ENCODE measurements at places on chromosomes 7 and 10.

GRCh38 chr7:128105228-128106022 lies 74.2 kb upstream of the LRRC4 start:
- no peak for DNase-seq

- no peak for DNase-seq
Measured at GRCh38 chr7:108062250-108063014, 59.5 kb upstream of the LAMB1 start.

- DNase-seq, result no peak
Measured at GRCh38 chr7:99606531-99606930, 8.5 kb downstream of the TMEM225B start.

- DNase-seq, result peak; percentile 36
Measured at GRCh38 chr7:103573479-103574058, 127.6 kb upstream of the SLC26A5 start.

DNA sequence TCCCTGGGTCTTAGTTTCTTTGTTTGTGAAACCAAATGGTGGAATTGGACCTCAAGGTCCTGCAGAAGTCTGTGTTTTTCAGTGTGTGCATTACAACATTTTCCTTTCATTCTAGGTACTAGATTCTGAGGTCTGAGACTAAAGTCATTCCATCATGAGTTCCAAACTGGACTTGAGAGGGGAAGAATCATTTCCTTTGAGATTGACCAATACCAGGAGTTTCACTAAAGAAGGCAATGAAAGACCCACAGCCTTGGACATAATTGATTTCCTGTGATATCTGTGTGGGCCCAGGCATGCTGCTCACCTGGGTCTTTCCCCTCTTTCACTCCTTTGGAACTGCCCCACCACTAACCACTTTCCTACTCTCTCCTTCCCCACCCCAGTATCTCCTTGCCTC lies 18.2 kb downstream of the TAS2R41 start:
- DNase-seq, result no peak

- DNase-seq, result no peak
Measured at GRCh38 chr10:117411479-117412399, 36.5 kb upstream of the PDZD8 start.

DNA sequence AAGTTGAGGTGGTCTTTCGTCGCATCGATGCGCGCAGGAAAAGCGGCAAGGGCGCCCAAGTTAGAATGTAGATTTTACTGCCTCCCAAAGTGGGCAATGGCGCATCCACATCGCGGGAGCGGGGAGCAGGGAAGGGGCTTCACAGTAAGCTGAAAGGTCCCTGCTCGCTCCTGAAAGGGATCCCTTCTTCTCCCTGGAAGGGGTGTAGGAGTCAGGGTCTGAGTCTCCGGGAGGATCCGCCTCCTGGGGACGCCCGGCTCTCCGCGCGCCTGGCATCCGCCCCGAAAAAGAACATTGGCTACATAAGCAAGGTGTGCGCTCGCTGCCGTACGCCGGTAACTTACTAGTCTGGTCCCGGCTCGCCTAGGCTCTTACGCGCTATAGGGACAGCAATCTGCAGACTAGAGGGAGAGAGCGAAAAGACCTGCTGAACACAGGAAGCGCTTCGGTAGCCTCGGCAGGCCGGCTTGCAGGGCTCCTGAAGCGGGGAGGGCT lies 804 bp downstream of the UNC5B start:
- no peak for DNase-seq

- peak; percentile 89 for DNase-seq
Measured at GRCh38 chr10:133308421-133309099, at the start of the genes TUBGCP2 and ZNF511. TUBGCP2 (minus strand) TSS chr10:133308872; CDS start chr10:133302941, 5,931 bp downstream. ZNF511 (plus strand) TSS chr10:133308914; CDS start chr10:133308944, 30 bp downstream.

- no peak for DNase-seq
Measured at GRCh38 chr10:77240706-77241349, 396.8 kb downstream of the KCNMA1 start.

- no peak for DNase-seq
Measured at GRCh38 chr7:44277851-44278250, 47.5 kb downstream of the CAMK2B start.

DNA sequence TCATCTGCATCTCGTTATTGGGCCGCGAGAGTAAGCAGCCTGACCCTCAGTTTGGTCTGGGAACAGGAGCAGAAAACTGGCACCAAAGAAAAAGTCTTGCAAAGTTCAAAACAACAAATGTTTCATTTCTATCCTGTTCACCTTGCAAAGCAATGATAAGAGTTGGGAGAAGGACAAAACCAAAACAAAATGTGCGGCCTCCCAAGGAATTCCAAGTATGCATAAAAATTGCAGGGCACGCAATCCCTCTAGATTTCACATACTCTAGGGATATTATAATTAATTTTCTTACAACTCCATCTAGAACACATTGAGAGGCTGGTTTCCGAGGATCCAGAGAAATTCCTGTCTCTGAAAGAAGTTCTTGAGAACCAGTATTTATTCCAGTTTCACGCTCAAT lies 20.1 kb downstream of the CHUK start:
- DNase-seq, result no peak

DNA sequence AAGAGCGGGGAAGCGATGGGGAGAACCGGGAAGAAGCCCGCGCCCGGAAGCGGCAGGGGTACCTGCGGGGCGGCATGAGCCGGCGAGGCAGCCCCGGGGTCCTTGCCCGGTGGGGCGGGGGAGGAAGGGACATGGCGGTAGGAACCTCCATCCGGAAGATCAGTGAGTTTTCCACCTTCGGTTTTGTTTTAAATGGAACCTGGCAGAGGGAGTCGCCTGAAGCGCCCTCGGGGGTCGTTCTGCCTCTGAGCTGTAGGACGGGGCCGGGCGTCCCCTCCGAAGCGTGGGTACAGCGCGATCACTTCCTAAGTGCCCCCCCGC lies 471 bp downstream of the PFKP start:
- DNase-seq, result no peak

- no peak for DNase-seq
Measured at GRCh38 chr10:108783897-108784296, 1139.4 kb downstream of the XPNPEP1 start.

DNA sequence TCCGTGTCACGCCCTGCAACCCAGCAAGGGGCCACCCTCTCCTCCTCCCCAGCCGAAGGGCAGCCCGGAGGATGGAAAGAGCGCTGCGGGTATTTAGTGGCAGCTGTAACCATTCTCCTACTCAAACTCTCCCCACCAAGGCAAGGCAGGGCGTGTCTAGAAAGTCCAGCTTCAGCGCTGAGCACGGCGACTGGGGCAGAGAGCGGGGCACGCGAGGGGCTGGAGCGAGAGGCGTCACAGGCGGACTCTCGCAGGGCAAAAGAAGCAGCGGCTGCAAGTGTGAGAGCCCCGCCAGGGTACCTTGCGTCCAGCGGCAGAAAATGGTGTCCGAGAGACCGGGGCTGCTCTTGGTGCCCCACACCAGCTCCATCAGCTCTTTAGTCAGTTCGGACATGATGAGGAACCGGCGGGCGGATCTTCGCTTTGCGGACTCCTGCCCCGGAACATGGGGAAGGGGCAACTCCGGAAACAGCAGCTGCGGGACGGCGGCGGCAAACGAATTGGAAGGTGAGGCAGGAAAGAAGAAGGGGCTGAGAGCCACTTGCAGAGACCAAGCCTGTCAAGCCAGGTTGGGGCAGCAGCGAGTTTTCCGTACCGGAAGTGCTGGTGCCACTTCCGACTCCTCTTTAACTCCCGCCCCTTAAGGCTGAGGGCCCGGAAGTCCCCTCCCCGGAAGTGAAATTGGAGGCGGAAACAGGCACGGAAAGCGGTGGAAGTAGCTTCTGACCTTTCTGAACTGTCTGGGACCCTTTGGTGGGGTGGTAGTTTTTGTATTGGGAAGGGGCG lies at the start of gene MINDY3:
TSS of gene MINDY3 (minus strand) at position 602 of the 786 bp plus-strand sequence. CDS start at position 394, 208 bp downstream.
- peak; percentile 85 for DNase-seq

DNA sequence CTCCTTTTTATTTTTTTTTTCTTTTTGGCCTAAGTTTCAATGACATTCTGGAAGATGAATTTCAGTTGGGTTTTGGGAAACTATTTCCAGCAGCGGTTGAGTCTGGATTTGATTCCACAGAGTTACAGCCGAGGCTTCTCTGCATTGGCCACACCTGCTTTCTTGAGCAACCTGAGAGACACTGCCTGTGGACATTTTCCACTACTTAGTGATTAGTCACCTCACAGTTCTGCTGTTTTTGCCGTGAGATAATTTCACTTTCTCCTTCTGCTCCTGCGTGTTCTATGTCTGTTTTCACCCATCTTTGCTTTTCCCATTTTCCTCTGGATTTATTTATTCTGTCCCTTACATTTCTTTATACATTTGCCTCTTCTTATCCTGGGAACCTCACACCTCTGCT lies 243.0 kb downstream of the BICC1 start:
- DNase-seq, result no peak

DNA sequence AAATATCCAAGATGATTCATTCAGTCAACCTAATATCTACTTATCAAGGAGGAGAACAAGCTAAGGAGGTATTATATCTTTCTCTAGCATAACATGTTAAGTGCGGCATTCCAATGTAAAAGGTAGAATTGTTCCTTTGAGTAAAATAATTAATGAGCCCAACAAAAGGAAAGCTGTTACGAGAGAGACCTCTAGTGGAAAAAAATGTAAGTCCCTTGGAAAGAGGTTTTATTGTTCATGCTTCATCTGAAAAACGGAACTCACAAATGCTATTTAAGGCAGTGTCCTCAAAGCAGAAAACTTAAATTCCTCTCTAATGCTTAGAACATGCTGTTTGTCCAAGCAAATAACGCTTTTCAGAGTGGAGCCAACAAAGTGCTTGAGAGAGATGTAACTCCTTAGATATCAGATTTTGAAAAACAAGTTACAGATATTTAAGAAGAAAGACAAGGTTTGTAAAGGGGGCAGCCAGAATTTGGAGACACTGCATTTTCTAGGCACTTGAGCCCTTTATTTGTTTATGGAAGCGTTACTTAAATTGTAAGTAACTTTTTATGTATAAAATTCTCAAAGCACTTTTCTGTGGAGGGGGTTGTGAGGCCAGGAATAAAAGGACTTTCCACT lies 119.9 kb downstream of the TFEC start:
- peak; percentile 16 for DNase-seq

DNA sequence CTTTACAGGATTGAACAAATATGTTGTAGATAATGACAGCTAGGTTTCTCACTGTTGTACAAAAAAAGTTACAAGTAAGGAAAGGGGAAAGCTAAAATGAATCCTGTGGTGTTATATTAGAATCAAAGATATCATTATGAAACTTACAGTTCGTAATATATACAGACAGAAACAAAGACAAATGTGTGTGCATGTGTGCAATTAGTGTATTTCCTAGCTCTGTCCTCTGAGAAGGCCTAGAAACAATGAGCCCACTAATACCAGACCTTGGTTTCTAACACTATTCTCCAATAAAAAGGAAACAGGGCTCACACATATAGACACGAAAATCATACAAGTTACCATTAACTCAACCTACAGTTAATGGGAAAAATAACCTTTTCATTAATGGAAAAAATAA lies 8.0 kb downstream of the KDM7A start:
- DNase-seq, result no peak

GRCh38 chr7:115822801-115823200 lies 207.8 kb downstream of the TFEC start:
- no peak for DNase-seq

DNA sequence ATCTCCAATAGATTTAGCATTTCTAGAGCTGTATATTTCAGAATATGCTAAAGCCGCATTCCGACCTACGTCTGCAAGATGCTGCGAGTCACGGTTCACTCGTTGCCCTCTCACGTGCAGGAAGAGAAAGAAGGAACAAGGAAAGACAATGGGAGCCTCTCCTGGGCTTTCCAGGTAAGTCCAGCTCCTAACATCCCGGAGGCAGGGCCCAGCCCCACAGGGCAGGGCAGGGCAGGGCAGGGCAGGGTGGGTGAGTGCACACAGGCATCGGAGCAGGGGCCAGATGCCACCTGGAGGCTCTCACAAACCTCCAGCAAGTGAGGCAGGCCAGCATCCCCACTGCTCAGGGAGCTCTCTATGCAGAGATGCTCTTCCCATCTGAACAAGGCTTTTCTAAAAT lies 50.8 kb downstream of the VOPP1 start:
- DNase-seq, result no peak

GRCh38 chr7:37265006-37265405 lies 183.7 kb downstream of the ELMO1 start:
- DNase-seq, result no peak
